Posterior vena cava (tissue), 2 donors: ENCODE measurements at places on chromosomes 4 and X. TPM values are rescaled to one million over a fixed set of nuclear protein-coding genes. Genes with fewer than 3 reads are reported as not detected.

DNA sequence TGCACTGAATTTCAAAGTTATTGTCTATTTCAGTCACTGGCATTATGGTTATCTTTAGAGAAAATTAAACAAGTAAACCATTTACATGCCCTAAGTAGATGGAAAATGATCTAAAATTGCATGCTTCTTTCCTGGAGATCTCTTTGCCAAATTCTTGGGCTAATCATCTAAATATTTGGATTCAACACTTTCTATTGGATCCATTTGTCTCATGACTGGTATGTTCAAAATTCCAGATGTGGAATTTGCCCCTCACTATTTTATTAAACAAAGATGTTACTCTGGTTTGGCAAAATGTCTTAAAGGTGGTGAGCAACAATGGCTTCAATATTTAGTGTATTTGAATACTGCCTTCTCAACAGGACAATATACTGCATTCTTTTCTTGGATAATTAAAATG, 147.5 kb upstream of the CASK start:
- DNase-seq, result no peak

DNA sequence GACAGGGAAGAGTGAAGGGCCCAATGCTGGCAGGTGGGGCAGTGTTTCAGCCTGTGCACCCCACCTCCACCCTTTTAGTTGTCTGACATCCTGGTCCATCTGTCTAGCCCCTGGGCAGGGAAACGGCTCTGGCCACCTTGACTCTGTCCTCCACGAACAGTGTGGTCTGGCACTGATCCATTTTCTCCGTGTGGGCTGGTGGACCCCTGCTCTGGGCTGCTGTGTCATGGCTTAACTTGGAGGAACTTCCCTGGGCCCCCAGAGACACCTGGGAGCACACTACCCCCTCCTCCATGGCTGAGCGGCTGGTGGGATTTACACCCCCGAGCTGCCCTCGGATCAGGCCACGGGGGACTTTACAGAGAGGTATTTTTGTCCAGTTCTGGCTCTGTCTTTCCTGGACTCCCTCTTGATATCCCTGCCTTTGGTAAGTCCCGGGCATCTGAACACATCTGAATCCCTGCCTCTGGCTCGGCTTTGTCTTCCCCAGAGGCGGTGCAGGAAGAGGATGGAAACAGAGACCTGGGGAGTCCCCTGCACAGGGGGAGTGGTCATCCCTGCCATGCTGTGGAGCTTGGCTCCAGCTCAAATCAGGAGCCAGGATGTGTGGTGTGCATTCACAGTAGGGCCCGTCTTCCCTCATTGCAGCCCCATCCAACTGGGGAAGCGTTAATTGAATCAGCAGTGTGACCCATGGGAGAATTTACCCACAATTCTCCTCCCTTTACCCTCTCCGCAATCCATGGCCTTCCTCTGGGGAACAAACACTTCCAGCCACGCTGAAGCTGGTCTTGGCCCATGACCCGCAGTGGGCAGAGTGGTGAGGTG, 6.3 kb upstream of the NKX1-1 start:
- DNase-seq, result peak; percentile 62

GRCh38 chr4:83364312-83364711, 29.7 kb upstream of the HPSE start:
- no peak for DNase-seq

DNA sequence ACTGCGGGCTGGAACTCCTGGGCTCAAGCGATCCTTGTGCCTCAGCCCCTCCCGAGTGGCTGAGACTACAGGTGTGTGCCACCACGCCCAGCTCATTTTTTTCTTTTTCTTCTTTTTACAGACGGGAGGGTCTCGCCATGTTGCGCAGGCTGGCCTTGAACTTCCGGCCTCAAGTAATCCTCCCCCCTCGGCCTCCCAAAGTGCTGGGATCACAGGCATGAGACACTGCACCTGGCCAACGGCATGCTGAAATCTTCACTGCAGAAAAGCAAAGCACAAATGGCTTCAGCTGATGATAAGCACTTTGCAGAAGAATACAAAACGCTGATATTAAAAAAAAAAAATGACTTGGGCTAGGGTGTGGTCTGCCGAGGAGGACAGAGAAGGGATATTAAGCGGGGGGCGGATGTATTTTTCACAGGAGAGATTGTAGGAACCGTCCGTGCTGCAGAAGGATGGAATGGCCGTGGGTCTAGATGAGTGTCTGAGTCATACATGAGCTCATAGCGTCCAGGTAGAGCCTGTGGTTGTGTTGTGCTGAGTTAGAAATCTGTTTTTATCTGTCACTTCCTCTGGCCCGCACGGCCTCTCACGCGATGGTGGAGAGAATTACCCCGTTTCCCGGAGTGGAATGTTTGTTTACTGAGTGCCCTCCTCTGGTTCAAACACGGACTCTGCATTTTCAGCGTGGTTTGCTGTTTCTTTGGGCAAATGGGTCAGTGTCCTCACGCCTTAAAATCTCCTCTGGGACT, 8.5 kb upstream of the AKAP17A start:
- DNase-seq, result peak; percentile 54

DNA sequence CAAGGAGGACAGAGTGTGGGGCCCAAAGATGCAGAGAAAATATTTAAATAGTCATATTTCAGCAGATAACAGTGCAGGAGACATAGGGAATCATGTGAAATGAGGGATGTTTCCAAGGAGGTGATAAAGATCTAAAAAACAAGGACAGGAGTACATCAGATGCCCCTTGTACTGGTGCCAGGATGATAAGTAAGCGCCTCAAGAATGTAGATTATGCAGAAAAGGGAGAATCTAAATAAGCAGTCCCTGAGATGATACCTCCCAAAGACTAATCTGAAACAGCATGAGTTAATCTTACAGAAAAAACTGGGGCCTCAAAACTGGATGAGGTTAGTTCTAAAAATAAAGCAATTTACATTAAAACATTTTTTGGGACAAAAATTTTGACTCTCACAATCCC, 136.1 kb upstream of the WDFY3 start:
- DNase-seq, result no peak

- peak; percentile 89 for DNase-seq
Observed at GRCh38 chr4:170089668-170090351, at the start of gene AADAT. Gene AADAT (minus strand): TSS chr4:170089956. CDS start chr4:170089690, 266 bp downstream.

GRCh38 chr4:66048861-66049260, 378.6 kb upstream of the EPHA5 start:
- DNase-seq, result no peak

- no peak for DNase-seq
Observed at GRCh38 chr4:106222548-106222947, 93.5 kb downstream of the TBCK start.

GRCh38 chrX:68147848-68148247, 285.4 kb downstream of the OPHN1 start:
- no peak for DNase-seq

GRCh38 chr4:184437565-184438265, 36.6 kb downstream of the IRF2 start:
- DNase-seq, result no peak

DNA sequence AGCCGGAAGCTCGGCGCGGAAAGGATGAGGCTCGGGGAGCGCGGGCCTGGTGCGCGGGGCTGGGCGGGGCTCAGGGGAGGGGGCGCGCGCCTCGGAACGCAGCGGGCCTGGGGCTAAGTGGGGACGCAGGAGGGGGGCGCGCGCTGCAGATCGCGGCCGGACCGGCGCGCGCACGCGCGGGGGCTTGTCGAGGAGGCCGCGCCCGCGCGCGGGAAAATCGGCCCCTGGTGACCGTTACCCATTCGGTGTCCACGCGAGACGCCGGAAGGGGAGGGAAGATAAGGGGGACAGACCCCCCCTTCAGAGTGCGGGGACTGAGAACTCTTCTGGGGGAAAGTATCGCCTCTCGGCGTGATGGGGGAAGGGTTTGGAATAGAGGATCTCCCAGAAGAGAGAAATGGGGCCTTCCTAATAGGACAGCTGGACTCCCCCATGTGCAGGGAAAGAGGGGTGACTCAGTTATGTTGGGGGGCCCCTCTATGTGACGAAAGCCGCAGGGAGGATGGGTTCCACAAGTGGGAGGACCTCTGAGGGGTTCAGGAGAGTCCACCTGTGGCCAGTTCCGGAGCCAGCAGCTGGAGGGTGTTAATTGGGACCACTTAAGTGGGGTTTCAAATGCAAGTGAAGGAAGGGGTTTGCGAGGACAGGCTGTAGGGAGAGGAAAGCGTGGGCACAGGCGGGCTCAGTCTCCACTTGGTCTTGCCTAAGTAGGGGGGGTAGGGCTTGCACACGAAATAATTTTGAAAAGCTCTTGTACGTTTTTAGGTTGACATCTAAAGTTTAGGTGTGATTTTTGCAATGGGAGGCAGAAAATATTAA, 584 bp downstream of the SUV39H1 start:
- DNase-seq, result no peak

- peak; percentile 69 for DNase-seq
Observed at GRCh38 chr4:106208481-106209460, 107.2 kb downstream of the TBCK start.

DNA sequence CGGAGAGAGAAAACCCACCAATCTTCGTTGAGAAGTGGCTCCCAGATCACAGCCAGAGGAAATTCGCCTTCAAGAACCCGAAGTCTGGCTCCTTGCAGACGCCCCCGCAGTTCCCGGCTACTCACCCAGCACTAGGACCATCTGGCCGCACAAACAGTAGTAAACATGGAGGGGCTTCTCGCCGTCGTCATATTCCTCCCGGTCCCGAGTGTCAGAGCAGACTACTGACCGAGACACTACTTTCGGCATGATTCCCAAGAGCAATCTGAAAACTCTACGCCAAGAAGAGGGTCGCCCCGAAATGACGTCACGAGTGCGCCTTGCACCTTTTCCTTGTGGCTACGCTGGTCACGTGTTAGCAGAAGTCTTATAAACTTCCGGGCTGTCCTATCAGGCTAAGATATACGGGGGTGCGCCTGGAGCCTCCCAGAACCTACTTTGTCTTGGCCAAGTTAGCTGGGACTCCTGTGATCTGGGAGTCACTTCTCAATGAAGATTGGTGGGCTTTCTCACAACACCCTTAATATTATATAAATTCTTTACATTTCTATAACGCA, at the start of gene STEEP1:
Gene STEEP1 (minus strand): TSS at position 303 of the 557 bp plus-strand sequence. CDS start 54 bp downstream, at position 249.
- DNase-seq, result peak; percentile 95

- no peak for DNase-seq
Observed at GRCh38 chr4:163610648-163611047, 116.2 kb downstream of the TMA16 start.

DNA sequence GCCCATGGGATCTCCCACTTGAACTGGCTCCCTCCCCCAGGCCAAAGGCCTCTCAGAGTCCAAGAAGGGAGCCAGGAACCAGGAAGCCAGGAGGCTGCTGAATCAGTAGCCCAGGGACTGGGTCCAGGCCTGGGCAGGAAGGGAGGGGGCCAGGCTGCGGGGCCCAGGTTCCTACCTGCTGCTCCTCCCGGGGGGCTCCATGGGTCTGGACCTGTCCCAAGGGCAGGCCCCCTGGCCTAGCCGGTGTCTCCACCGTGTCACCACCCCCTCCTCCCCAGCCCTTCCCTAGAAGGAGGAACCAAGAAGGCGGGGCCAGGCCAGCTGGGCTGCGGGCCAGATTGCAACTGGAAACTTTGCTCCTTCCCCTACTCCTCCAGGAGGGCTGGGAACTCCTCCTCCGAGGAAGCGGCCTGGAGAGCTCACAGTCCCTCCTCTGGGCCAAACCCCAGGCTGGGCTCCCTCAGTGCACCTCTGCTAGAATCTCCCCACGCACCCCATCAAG, at the start of gene IQSEC2:
Gene IQSEC2 (minus strand): TSS at position 264 of the 502 bp plus-strand sequence.
- peak; percentile 94 for DNase-seq

DNA sequence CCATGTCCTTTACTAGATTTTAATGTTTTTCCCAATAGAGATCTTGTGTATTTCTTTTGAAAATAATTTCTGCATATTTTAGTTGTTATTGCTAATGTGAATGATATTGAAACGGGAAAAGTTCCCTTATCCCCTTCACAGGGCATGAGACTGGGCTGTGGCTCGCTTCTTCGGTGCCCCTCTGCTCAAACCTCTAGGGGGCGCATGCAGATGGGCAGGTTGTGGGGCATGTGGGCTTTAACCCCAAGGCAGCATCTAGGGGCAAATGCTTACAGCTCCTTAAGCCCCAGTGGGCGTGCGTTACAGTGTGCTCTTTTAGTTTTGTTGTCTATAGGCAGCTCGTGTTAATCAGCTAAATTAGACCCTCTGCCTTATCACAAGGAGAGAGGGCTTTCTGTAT, 194.7 kb downstream of the OPHN1 start:
- no peak for DNase-seq

DNA sequence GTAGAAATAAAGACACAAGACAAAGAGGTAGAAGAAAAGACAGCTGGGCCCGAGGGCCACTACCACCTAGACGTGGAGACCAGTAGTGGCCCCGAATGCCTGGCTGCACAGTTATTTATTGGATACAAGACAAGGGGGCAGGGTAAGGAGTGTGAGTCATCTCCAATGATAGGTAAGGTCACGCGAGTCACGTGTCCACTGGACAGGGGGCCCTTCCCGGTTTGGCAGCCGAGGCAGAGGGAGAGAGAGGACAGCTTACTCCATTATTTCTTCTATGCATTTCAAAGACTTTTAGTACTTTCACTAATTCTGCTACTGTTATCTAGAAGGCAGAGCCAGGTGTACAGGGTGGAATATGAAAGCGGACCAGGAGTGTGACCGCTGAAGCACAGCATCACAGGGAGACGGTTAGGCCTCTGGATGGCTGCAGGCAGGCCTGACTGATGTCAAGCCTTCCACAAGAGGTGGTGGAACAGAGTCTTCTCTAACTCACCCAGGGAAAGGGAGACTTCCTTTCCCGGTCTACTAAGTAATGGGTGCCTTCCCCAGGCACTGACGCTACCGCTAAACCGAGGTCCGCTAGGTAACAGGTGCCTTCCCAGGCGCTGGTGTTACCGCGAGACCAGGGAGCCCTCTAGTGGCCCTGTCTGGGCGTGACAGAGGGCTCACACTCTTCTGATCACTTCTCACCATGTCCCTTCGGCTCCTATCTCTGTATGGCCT, 44.9 kb downstream of the ZBTB49 start:
- peak; percentile 87 for DNase-seq

GRCh38 chr4:112552668-112553067, 36.7 kb upstream of the NEUROG2 start:
- no peak for DNase-seq

GRCh38 chrX:91279479-91279878, 155.2 kb upstream of the PABPC5 start:
- DNase-seq, result no peak

DNA sequence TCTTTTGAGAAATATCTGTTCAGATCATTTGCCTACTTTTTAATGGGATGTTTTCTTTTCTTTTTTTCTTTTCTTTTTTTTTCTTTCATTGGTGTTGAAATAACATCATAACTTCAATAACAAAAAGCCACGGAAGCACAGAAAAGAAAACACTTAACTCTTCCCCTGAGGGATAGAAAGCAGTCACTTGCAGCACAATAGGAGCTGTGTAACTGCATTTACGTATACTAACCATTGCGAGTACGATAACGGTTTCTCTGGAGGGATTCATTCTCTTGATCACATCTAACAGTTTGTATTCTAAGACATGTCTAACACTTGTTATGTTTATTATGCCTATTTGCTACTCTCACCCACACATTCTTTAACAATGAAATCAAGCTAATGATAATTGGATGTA, 27.3 kb downstream of the C4orf46 start:
- DNase-seq, result no peak

- no peak for DNase-seq
Observed at GRCh38 chrX:32530802-32531403, 680.4 kb downstream of the DMD start.

GRCh38 chr4:108620933-108621905, 843 bp downstream of the RPL34 start:
- no peak for DNase-seq

- no peak for DNase-seq
Observed at GRCh38 chr4:139740531-139741041, 75.0 kb downstream of the MGST2 start.

The KLF8 gene
- total RNA-seq, result 20.5 TPM

The COL4A5 gene
- 20.5 TPM for total RNA-seq

The FSTL5 gene
- not detected for total RNA-seq

The VEGFD gene
- total RNA-seq, result 2.7 TPM

The CFAP47 gene
- not detected for total RNA-seq

The MAB21L2 gene
- total RNA-seq, result not detected

The SPARCL1 gene
- 836 TPM for total RNA-seq

The GLRA2 gene
- total RNA-seq, result not detected
